Spinal cord (tissue), 10 donors: ENCODE measurements at places on chromosomes 1 and 21. TPM values are rescaled to one million over a fixed set of nuclear protein-coding genes. Genes with fewer than 3 reads are reported as not detected.

PIGR gene
- polyA plus RNA-seq: not detected

AMY1C gene
- not detected for polyA plus RNA-seq

TTLL7 gene
- 36.1 TPM for polyA plus RNA-seq

RIPK4 gene
- polyA plus RNA-seq: not detected

HEYL gene
- 10.2 TPM for polyA plus RNA-seq

KIF26B gene
- polyA plus RNA-seq: 23.3 TPM

AK5 gene
- 54.0 TPM for polyA plus RNA-seq

DNASE2B gene
- 0.68 TPM for polyA plus RNA-seq

VTCN1 gene
- 0.69 TPM for polyA plus RNA-seq

VANGL2 gene
- polyA plus RNA-seq: 65.0 TPM

RIMS3 gene
- 38.5 TPM for polyA plus RNA-seq

RGSL1 gene
- not detected for polyA plus RNA-seq

FHAD1 gene
- polyA plus RNA-seq: 9.1 TPM

SLC30A2 gene
- 0.19 TPM for polyA plus RNA-seq

CLCA4 gene
- polyA plus RNA-seq: 0.11 TPM

SHISA4 gene
- 198 TPM for polyA plus RNA-seq

DYNLT4 gene
- 1.5 TPM for polyA plus RNA-seq

TESK2 gene
- polyA plus RNA-seq: 4.9 TPM

FCRL5 gene
- not detected for polyA plus RNA-seq

AMY1B gene
- polyA plus RNA-seq: not detected

ARTN gene
- polyA plus RNA-seq: 1.9 TPM

IL12RB2 gene
- polyA plus RNA-seq: 0.77 TPM

ACAP3 gene
- 222 TPM for polyA plus RNA-seq

FCN3 gene
- polyA plus RNA-seq: 0.27 TPM

HRNR gene
- 0.59 TPM for polyA plus RNA-seq

BOLA1 gene
- 24.6 TPM for polyA plus RNA-seq

SPRR1A gene
- polyA plus RNA-seq: not detected

RGS1 gene
- polyA plus RNA-seq: 16.9 TPM

ADIPOR1 gene
- polyA plus RNA-seq: 74.8 TPM

CCDC27 gene
- polyA plus RNA-seq: 0.11 TPM

C8A gene
- not detected for polyA plus RNA-seq

LIN28A gene
- polyA plus RNA-seq: 0.20 TPM

PPP1R12B gene
- polyA plus RNA-seq: 33.2 TPM

RPS8 gene
- 1,338 TPM for polyA plus RNA-seq

GJC2 gene
- polyA plus RNA-seq: 19.1 TPM

APCS gene
- polyA plus RNA-seq: not detected

PRDM16 gene
- polyA plus RNA-seq: 6.5 TPM

AGBL4 gene
- 4.3 TPM for polyA plus RNA-seq
